CD8-positive, alpha-beta T cell (primary cell): ENCODE measurements at places on chromosomes 16 and 17. TPM values are rescaled to one million over a fixed set of nuclear protein-coding genes. Genes with fewer than 3 reads are reported as not detected.

The FBXO39 gene
- total RNA-seq: 0.39 TPM

DNA sequence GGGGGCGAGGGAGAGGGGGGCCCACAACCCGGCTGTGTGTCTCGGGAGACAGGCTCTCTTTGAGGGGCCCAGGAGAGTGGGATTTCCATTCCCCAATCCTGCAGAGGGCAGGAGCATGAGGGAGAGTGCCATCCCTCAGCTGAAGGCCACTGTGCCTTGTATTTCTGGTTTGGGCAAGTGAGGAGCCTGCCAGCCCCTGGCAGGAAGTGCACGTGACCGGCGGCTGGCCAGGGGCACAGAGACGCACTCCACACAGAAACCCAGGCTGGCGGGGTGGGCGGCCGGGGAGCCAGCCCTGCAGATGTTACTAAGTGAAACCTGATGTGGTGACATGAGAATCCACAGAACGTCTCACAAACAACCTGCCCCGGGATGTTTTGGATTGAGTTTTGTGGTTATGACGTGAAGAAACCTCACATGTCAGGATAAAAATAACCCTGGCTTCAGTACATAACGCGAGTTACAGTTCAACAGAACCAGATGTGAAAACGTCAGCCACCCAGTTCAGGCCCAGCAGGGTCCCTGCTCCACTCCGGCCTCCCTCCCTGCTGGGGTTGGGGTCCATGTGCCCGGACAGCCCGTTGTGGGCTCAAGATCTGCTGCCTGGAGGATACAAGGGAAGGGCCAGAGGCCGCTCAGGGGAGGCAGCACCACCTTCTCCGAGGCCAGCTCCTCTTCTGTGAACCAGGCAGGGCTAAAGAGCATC, 51.7 kb upstream of the MTSS2 start:
- DNase-seq: peak; percentile 74

DNA sequence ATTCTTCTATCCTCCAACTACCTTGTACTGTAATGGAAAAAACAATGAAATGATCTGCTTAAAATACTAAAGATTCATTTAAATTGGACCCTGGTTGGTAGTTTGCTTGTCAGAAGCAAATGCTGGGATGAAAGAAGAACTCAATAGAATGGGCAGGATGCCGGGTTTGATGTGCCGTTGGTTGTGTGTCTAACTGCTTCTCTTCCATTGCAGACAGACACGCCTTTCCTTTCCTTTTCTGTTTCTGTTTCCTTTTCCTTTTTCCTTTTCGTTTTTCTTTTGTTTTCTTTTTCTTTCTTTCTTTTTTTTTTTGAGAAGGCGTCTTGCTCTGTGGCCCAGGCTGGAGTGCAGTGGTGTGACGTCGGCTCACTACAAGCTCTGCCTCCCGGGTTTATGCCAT, 64.6 kb downstream of the PLCG2 start:
- DNase-seq: no peak

- peak; percentile 11 for DNase-seq
Observed at GRCh38 chr17:6361733-6362132, 73.2 kb downstream of the AIPL1 start.

GRCh38 chr17:61235827-61236197, 163.8 kb upstream of the TBX2 start:
- no peak for DNase-seq
